ENCODE measurements at places on chromosomes 1 and 21. TPM values are rescaled to one million over a fixed set of nuclear protein-coding genes. Genes with fewer than 3 reads are reported as not detected.

- H3K4me1 ChIP-seq = peaks cover 5% of the 10 kb centered on the region
- DNase-seq = no peak
- H3K27ac ChIP-seq = no peak overlapping the region
- H3K4me3 ChIP-seq = no peak overlapping the region
- H3K27me3 ChIP-seq = no peaks in the 10 kb centered on the region
- no peaks in the 10 kb centered on the region for H3K36me3 ChIP-seq
Observed at GRCh38 chr1:97093741-97094140, 372.2 kb downstream of the PTBP2 start.

- no peak overlapping the region for H3K4me3 ChIP-seq
- no peak for DNase-seq
- H3K4me1 ChIP-seq = peaks cover 7% of the 10 kb centered on the region
- H3K27ac ChIP-seq = no peak overlapping the region
- no peaks in the 10 kb centered on the region for H3K27me3 ChIP-seq
Observed at GRCh38 chr1:12369258-12369657, 139.4 kb downstream of the VPS13D start.

- no peaks in the 10 kb centered on the region for H3K27me3 ChIP-seq
- DNase-seq = peak; percentile 79
- H3K27ac ChIP-seq = no peak overlapping the region
- H3K4me1 ChIP-seq = no peaks in the 10 kb centered on the region
- no peak overlapping the region for H3K4me3 ChIP-seq
Observed at GRCh38 chr1:37096523-37096922, 62.2 kb upstream of the GRIK3 start.

DNA sequence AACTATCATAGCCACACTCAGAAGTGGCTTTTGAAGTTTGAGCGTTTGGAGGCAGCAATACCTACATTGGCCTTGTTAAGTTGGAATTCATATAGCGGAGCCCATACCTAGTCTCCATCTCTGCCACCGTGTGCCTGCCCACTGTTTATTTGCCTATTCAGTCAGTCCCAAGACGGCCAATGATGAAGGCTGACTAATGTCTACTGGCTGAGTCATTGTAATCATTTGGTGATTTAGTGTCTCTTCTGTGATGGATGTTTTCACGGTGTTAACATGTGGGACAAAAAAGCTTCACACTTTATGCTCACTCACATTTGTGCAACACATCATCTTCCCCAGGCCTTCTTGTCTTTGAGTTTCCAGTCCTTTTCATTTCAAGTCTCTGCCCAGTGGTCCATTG, 92.6 kb upstream of the PBX1 start:
- H3K4me1 ChIP-seq = no peaks in the 10 kb centered on the region
- no peak overlapping the region for H3K27ac ChIP-seq
- H3K4me3 ChIP-seq = no peak overlapping the region
- DNase-seq = no peak

GRCh38 chr21:38765056-38765455, 40.7 kb upstream of the ETS2 start:
- DNase-seq = no peak
- H3K4me3 ChIP-seq = no peak overlapping the region
- no peaks in the 10 kb centered on the region for H3K4me1 ChIP-seq
- no peaks in the 10 kb centered on the region for H3K27me3 ChIP-seq
- H3K27ac ChIP-seq = no peak overlapping the region
- H3K36me3 ChIP-seq = no peaks in the 10 kb centered on the region

DNA sequence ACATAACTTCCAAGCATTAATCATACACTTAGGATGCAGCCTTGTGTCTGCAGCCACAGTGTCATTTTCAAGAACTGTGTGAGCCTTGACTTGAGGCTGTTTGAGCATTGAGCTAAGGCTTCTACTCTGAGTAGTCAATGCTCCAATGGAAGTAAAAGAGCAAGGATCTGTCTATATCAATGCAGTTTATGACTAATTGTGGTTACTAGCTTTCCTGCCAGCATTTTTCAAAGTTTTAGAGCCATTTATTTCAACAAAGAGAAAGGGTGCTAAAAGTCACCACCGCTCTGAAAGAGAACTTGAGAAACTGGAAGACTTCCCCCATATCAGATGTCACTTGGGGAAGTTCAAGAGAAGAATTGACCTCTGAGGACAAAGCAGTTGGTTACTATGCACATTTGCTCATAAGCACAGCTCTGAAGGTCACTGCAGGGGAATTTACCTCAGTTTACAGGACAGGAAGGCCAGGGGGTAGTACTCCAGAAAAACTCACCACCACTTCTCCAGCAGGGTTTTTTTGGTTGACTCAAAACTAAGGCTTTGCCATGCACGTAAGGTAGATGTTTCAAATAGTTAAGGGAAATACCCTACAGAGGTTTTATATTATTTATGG, 24.5 kb upstream of the RGS1 start:
- no peak for DNase-seq
- H3K27me3 ChIP-seq = no peaks in the 10 kb centered on the region
- H3K27ac ChIP-seq = no peak overlapping the region
- no peaks in the 10 kb centered on the region for H3K36me3 ChIP-seq
- no peak overlapping the region for H3K4me3 ChIP-seq
- peaks cover 7% of the 10 kb centered on the region for H3K4me1 ChIP-seq

DNA sequence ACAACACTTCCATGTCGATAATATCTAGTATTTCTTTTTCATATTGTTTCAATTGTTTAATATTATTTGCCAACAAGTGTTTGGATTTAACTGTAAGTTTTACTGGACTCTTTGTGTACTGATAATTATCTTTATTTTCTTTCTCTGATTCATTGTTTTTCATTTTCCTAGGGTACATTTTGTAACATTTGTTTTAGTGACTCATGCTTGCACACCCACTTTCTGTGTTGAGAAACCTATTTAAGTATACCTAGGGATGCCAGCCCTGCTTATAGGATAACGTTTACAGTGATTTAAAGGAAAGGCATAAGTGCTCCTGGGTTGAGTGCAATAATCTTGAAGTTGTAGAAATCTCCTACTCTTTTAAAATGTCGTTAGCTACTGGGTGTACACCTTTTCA, 1386.0 kb upstream of the ADGRL4 start:
- H3K4me3 ChIP-seq = no peak overlapping the region
- H3K27me3 ChIP-seq = no peaks in the 10 kb centered on the region
- no peaks in the 10 kb centered on the region for H3K36me3 ChIP-seq
- H3K4me1 ChIP-seq = no peaks in the 10 kb centered on the region

DNA sequence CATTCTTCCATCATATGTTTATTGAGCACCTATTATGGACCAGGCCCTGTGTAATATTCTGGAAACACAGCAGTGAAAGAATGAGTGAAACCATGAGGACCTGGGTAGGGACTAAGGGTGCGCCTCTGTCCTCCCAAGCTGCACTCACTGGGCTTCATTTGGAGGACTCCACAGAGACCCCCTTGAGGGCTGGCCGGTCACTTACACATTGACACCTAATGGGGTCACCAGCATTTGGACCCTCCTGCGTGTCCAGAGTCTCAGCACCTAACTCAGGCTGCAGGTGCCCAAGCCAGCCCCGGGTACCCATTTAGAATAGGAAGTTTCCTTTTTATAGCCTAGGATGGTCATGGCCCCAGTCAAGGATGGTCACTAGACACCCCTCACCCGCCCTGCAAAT, 2.8 kb upstream of the FNDC5 start:
- H3K27me3 ChIP-seq = peaks cover 35% of the 10 kb centered on the region
- no peak for DNase-seq
- no peak overlapping the region for H3K27ac ChIP-seq

- H3K36me3 ChIP-seq = no peaks in the 10 kb centered on the region
- H3K27ac ChIP-seq = no peak overlapping the region
- no peak overlapping the region for H3K4me3 ChIP-seq
- no peak for DNase-seq
- H3K4me1 ChIP-seq = no peaks in the 10 kb centered on the region
Observed at GRCh38 chr1:170303034-170303433, 157.3 kb downstream of the NTMT2 start.

DNA sequence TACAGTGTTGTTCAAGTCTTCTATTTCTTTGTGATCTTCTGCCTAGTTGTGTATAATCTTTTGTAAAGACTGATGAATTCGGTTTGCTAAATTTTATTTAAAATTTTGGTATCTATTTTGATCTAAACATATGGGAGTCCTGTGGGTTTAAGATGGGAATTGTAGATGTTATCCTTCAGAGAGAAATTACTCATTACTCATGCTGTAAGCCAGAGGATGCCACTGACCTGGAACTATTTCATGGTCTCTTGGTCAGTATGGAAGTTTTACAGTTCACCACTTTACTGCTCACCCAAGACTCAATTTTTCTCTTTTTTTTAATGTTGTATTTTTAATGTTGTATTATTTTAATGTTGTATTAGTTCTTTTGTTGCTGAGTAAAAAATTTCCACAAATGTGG, 138.6 kb upstream of the B3GALT2 start:
- H3K27ac ChIP-seq = no peak overlapping the region
- no peak overlapping the region for H3K4me3 ChIP-seq
- no peaks in the 10 kb centered on the region for H3K27me3 ChIP-seq
- DNase-seq = no peak
- no peaks in the 10 kb centered on the region for H3K36me3 ChIP-seq

- no peak overlapping the region for H3K4me3 ChIP-seq
- DNase-seq = peak; percentile 45
- H3K36me3 ChIP-seq = no peaks in the 10 kb centered on the region
- H3K27ac ChIP-seq = no peak overlapping the region
- H3K27me3 ChIP-seq = no peaks in the 10 kb centered on the region
- H3K4me1 ChIP-seq = peaks cover 24% of the 10 kb centered on the region
Observed at GRCh38 chr1:109793486-109794318, 30.0 kb upstream of the EPS8L3 start.

- no peaks in the 10 kb centered on the region for H3K36me3 ChIP-seq
- H3K4me3 ChIP-seq = no peak overlapping the region
- H3K27ac ChIP-seq = no peak overlapping the region
- peak; percentile 89 for DNase-seq
- H3K4me1 ChIP-seq = peaks cover 10% of the 10 kb centered on the region
Observed at GRCh38 chr1:34113887-34114286, 51.1 kb downstream of the CSMD2 start.

GRCh38 chr1:212293579-212293978, 8.4 kb downstream of the PPP2R5A start:
- H3K36me3 ChIP-seq = no peaks in the 10 kb centered on the region
- no peak overlapping the region for H3K4me3 ChIP-seq
- no peak overlapping the region for H3K27ac ChIP-seq
- peak; percentile 54 for DNase-seq
- peaks cover 20% of the 10 kb centered on the region for H3K4me1 ChIP-seq

- no peaks in the 10 kb centered on the region for H3K27me3 ChIP-seq
- H3K36me3 ChIP-seq = no peaks in the 10 kb centered on the region
- H3K4me1 ChIP-seq = no peaks in the 10 kb centered on the region
- no peak overlapping the region for H3K27ac ChIP-seq
- DNase-seq = no peak
- H3K4me3 ChIP-seq = no peak overlapping the region
Observed at GRCh38 chr1:116504308-116505156, 66.3 kb downstream of the CD58 start.

DNA sequence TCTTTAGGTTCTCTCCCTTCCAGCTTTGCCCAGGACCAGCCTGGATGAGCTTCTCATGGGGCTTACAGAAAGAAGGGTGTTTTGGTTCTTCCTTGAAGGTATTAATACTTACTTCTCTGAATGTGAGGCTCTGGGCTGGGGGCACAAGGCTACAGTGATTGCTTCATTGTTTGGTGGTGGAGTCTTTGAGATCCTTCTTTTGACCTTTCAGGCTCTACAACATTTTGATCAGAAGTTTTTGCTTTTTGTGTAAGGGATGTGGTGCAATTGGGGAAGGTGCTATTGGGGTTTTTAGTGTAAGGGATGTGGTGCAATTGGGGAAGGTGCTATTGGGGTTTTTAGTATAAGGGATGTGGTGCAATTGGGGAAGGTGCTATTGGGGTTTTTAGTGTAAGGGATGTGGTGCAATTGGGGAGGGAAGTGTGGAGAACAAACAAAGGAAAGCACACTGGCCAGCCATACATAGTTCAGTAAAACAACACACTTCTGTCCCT, 103.6 kb upstream of the IVNS1ABP start:
- no peak for DNase-seq
- H3K4me1 ChIP-seq = no peaks in the 10 kb centered on the region
- H3K36me3 ChIP-seq = no peaks in the 10 kb centered on the region
- H3K4me3 ChIP-seq = no peak overlapping the region
- no peak overlapping the region for H3K27ac ChIP-seq
- no peaks in the 10 kb centered on the region for H3K27me3 ChIP-seq

DNA sequence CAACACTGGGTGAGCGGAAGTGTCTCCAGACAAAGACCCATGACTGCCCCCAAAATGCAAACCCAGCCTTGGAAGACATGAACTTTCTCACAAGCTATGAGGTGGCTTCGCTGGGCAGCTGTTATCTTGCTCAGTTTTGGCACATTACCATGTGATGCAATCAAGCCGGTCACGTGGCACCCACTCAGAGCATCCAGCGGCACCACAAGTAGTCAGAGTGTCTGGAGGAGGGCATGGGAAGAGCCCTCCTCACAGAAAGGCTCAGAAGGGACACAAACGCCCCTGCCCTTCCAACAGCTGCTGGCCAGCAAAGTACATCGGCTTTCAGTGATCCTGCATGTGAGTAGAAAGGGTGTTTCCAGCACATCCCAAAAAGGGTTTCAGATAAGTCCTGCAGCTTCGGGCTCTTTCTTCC, 145.5 kb upstream of the IRF2BP2 start:
- H3K4me1 ChIP-seq = peaks cover under 1% of the 10 kb centered on the region
- H3K36me3 ChIP-seq = no peaks in the 10 kb centered on the region
- H3K4me3 ChIP-seq = no peak overlapping the region
- no peak overlapping the region for H3K27ac ChIP-seq

DNA sequence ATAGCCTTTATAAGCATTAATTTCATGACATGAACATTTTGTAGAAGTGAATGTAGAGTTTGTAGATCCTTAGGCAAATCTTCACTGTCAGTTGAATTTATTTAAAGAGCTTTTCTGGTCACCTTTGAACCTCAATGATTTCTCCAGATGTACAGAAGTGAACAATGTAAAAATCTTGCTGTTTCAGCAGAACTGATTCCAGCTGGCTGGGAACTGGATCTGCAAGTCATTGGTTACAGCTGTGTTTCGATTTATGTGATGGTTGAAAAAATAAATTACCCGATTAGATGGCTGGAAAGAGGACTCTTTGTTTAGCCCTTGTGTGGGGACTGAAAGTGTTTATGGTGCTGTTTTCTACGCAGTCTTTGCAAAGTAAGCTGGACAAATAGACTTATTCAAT, 849.8 kb downstream of the USP25 start:
- no peak for DNase-seq
- no peak overlapping the region for H3K4me3 ChIP-seq
- no peak overlapping the region for H3K27ac ChIP-seq
- no peaks in the 10 kb centered on the region for H3K36me3 ChIP-seq

DNA sequence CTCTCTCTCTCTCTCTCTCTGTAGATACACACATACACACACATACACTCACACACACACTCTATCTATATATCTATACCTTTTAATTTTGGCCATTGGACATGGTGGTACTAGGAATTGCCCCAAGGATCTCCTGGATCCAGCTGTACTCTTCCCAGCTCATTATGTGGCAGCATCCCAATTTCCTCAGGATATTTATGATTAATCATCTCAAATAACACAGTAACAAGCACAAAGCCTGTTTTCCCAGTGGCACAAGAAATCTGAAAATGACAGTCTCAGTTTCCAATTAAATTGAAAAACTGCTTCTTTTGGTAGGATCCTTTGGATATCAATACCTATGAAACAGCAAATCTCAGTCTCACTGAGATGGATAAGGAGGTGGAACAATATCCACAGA, 27.6 kb downstream of the S100A10 start:
- H3K27ac ChIP-seq = no peak overlapping the region
- H3K4me1 ChIP-seq = peaks cover 16% of the 10 kb centered on the region
- no peak for DNase-seq
- no peaks in the 10 kb centered on the region for H3K36me3 ChIP-seq
- H3K4me3 ChIP-seq = no peak overlapping the region
- H3K27me3 ChIP-seq = no peaks in the 10 kb centered on the region

Gene TRAF3IP3
- not detected for total RNA-seq

Gene FCMR
- not detected for total RNA-seq

Gene CD48
- total RNA-seq = 0.45 TPM

Gene RASAL2
- total RNA-seq = 35.4 TPM

Gene NECTIN4
- not detected for total RNA-seq

Gene ORC1
- 54.4 TPM for total RNA-seq
